Nephron progenitor cell (in vitro differentiated cells): ENCODE measurements at places on chromosomes 5 and 9.
A peak's percentile ranks its signal among the peaks of the same experiment; 100 is the strongest.

DNA sequence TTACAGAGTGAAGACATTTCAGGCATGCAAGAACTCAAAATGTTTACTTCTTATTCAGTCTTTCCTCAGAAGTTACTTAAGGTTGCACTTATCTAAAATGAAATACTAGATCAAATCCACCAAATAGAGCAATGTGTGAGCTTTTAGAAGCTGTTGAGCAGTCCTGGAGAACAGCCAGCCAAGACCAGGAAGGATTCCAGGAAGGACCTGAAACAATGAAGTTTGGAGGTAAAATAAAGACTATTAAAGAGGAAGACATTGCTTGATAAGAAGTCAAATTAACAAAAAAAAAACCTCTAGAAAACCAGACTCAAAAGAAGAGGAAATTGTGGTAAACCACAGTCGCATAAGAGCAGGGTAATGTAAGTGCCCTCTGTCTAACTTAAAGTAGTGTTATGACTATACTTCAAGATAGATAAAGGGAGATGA lies 156.2 kb upstream of the S1PR3 start:
- no peak for DNase-seq

- no peak for DNase-seq
These were observed 216.3 kb downstream of the TTLL11 start for GRCh38 chr9:121876658-121877271.

- no peak for DNase-seq
These were observed 116.4 kb downstream of the TTLL11 start for GRCh38 chr9:121976751-121977150.

DNA sequence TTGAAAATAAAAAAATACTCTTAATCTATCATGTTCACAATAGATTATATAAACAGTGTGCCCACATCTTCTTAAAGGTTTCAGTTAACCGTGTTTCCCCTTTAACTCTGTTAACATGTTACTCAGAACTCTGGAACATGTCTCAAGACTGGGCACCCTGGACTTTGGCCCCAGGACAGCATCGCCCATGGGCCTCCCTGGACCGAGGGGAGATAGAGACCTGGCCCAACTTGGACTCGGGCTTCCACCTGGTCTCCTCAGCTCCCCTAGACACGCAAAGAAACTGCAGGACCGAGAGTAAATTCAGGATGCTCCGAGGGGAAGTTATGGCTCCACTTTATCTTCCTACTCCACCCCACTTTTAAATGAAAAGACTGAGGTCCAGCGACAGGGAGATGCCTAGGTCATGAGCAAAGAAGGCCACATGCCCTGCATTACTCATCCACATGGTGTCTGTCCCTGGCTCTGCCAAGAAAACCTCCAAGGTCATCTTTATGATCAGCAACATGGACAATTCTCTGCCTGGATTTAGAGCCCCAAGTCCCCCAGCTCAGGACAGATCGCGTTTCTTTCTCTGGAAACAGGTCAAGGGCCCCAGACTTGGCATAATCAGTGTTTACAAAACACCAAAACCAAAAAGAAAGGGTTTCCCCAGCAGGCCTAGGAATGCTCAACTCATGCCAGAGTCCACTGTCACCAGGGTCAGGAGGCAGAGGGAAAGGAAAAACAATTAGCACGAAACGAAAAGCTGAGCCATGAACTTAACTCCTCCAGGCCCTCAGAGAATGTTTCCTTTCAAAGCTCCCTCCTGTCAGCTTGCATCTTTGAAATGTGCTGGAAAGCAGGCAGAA lies 17.4 kb downstream of the GPX3 start:
- DNase-seq, result no peak

- DNase-seq, result peak; percentile 3
These were observed 56.8 kb downstream of the FGF10 start for GRCh38 chr5:44332285-44332971.

DNA sequence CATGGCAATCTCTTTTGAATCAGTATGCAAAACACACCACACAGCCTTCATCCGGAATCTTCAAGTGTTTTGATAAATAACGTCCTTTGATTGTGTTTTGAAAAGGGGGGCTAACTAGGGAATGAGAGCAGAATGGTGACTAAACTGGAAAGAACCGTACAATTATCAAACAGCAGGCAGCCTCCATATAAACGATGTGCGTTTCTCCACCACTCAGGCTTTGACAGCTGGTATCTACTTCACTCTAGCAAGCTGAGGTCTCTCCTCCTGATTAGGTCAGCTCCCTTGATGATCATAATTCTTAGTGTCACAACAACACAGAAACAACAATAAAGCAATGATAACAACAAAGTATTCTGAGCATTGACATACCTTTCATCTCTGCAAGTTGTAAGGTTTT lies 465.9 kb downstream of the TUSC1 start:
- no peak for DNase-seq

DNA sequence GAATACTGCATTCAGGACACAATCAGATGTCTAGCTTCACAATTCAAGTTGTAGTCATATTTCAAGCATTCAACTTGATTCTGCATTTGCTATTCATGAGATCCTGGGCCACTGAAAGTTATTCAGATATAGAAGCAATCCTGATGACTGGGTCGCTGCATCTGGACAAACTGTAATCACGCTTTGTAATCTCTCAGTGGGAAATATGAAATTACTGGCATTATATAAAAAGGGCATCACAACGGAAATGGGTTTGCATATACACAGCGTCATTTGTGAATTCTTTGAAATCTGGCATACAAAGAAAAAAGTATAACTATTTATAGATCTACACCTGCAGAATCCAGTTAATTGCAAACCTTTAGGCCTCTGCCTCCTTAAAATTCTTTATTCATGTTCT lies 102.2 kb downstream of the PARP8 start:
- DNase-seq, result no peak

GRCh38 chr5:13804336-13804735 lies 140.2 kb downstream of the DNAH5 start:
- no peak for DNase-seq

GRCh38 chr9:14303100-14303499 lies 10.8 kb downstream of the NFIB start:
- DNase-seq, result no peak
